ENCODE measurements at places on chromosomes 1 and 21.

DNA sequence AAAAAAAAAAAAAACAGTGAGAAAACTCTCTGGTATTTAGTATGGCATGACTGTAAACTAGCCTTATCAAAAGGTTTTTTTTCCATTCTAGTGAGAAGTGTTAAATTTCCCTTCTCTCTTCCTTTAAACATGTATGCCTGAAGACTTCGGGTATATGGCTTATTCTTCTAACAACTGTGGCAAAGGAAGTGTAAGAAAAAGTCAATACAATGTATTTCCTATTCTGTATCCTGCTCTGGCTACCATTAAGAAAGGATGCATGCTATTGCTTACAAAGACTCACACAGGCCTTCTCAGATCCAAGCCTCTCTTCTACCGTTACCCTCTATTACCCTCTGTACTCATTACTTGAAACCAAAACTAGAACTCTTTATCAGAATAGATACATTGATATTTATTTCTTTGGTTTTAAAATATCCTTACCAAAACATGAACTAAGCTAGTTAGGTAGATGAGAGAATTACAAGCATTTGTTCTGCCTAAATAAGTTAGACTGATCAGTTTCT, 8.4 kb downstream of the CEPT1 start:
- no peak for DNase-seq

DNA sequence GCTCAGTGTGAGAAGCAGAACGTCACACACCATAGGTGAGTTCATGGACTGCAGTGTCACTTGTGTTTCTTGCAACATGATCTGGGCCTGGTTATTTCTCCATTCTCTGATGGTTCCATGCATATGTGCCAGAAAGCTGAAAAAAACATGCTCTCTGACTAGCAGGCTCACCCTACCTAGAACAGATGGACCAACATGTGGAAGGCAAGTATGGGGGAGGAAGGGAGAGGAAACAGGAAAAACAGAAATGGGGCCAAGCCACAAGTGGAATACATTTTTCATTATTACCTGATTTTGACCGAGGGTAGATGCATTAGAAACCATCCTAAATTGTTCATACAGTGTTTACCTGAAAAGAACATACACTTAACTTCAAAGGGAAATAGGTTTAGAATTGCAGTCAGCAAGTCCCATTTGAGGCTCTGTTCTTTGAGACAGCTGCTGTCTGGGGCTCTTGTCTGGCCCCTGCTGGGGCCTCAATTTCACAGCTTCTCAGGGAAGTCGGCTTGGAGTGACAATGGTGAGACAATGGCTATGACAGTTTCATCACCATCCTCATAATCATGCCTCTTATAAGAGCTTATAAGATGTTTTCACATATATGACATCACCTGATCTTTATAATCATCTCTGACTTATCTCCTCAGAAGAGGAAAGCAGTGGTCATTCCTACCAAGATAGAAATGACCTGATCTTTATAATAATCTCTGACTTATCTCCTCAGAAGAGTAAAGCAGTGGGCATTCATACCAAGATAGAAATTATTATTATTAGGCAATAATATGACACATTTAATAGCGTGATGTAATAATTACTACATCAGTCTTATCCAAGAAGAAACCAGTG, 327.3 kb downstream of the SIPA1L2 start:
- DNase-seq, result no peak

- no peak for DNase-seq
Measured at GRCh38 chr1:156894001-156894400, 483 bp downstream of the PEAR1 start.

DNA sequence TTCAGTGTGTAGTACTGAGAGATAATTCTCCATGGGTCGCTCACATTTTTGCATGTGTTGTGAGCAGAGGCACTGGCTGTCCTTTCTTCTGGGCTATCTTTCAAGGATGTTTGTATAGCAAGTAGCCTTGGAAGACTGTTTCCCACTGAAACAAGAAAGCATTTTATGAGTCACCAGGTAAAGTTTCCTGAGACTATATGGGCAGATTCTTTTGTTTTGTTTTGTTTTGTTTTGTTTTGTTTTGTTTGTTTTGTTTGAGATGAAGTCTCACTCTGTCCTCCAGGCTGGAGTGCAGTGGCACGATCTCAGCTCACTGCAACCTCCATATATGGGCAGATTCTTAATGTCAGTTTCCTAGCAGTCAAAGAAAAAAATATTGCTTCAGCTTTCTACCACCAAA, 912.6 kb downstream of the TTLL7 start:
- no peak for DNase-seq

DNA sequence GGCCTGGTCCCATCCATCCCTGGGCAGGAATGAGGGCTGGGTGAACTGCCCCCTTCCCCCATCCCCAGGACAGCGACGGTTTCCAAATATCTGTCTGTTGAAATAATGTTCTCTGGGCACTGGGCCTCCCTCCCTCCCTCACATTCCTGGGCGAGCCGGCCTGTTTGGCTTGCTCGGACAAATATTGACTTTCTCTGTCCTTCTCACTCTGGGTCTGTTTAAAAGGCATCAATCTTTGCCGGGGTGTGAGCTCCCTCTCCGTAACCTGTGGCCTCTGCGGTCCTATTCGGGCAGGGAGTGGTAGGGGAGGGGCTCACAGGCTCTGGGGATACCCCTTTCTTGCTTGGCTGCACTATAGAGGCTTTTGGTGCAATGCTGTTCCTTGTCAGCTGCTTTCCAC, 40.2 kb downstream of the FOXD2 start:
- no peak for DNase-seq

DNA sequence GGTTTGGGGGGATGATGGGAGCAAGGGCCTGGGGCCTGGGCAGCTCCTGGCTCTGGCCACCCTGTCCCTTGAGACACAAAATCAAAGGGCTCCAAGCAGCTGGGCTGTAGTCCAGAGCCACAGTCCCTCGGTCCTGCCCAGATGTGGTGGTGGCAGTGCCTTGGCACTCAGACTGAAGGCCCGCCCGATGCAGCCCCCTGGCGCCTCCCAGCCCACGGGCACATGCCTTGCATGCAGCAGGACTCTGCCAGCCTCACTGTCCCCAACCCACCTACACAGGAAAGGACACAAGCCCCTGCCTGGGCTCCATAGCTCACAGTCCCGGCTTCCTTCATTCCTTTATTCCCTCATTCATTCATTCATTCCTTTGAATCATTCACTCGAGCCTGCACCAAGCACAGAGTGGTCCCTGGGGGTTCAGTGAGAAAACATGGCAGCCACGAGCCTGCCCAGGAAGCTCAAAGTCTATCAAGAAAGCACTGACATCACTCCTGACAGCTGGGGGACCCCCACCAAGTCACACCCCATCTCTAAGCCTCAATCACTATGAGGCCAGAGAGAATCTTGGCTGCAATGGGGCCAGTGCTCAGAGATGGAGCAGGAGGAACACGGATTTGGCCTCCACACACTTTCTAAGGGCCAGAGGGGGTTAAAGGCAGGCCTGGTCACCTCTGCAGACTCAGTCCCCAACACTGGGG, 5.8 kb downstream of the SDC3 start:
- no peak for DNase-seq

GRCh38 chr21:32147041-32147440, 131.8 kb downstream of the MIS18A start:
- DNase-seq, result no peak

GRCh38 chr1:3652548-3653285, 401 bp downstream of the TP73 start:
- DNase-seq, result no peak

- DNase-seq, result no peak
Measured at GRCh38 chr1:82564333-82564732, 763.6 kb downstream of the ADGRL2 start.

DNA sequence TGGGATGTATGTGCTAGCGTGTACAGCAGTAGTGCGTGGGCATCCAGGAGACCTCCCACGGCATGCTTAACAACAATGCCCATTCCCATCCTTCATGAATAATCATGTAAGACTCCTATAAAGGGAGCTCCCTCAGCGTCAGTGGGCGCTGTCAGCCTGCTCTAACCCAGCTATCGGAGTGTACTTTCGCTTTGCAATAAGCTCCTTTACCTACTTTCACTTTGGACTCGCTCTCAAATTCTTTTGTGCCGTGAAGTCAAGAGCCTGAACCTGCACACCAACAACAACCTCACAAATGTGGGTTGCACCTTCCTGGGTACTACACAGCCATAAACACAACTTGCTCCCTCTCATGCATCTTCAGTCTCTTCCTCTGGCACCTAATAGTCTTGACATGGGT, 114.8 kb upstream of the PAXBP1 start:
- peak; percentile 20 for DNase-seq

DNA sequence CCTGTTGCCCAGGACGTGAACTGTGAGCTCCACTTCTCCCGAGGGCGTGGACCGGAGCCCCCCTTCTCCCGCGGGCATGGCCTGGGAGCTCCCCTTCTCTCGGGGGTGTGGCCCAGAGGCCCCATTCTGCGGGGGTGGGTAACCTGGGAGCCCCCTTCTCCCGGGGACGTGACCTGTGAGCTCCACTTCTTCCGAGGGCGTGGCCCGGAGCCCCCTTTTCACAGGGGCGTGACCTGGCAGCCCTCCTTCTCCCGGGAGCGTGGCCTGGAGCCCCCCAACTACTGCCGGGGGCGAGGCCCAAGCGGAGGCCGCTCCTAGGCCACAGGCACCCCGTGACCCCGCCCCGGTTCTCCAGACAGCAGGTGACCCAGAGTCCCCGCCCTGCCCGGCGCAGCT, 320 bp downstream of the C1orf174 start:
- DNase-seq, result no peak

DNA sequence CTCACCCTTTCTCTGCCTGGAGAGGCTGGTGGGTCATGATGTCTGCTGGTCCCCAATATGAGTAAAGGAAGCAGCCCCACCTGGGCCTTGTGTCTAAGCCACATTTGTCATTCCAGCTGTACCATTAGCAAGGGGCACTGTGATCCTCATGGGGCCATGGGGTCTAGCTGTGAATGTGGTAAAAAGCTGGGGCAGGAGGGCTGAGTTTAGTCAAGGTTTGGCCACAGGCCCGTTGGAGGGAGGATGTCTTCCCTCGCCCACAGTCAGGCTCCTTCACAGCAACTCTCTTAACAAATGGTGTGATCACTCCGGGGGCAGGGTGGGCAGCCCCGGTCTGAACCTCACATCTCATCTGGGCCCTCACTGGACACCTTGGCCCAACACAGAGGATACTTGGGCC, 115.4 kb downstream of the DMRTB1 start:
- no peak for DNase-seq

GRCh38 chr1:209983953-209984352, 45.9 kb downstream of the SYT14 start:
- no peak for DNase-seq

DNA sequence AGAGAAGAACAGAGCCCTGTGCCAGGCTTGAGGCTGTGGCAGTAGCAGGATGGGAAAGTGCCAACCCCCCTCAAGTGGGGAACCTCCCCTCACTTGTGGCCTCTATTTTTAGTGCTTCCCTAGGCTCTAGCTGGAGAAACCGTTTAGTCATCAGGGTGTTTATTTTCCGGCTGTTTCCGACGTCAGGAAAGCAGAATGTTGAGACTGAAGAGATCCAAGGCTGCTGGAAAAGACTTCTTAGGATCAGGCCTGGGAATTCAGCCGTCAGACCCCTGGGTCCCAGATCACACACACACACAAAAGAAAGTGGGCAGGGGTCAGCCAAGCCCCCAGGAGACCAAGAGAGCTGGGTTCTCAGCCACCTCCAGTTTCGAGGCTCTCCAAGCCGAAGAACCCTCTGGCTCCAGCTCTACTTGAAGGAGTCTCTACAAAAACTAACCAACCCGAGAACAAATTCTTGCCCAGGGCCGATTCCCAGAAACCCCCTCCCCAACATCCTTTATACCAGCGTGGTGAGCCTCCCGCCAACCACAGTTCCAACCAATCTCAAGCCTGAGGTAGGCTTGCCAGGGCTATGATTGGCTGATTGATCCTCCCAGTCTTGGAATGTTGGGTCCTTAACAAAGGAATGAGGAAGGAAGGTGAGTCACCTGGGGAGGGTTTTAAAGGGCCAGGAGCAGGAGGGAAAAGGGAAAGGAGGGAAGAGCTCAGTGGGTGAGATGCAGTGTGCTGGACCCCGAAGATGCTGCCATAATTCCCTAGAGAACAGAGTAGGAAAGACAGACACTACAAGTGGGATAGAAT, 2.5 kb upstream of the MEF2D start:
- DNase-seq, result no peak

DNA sequence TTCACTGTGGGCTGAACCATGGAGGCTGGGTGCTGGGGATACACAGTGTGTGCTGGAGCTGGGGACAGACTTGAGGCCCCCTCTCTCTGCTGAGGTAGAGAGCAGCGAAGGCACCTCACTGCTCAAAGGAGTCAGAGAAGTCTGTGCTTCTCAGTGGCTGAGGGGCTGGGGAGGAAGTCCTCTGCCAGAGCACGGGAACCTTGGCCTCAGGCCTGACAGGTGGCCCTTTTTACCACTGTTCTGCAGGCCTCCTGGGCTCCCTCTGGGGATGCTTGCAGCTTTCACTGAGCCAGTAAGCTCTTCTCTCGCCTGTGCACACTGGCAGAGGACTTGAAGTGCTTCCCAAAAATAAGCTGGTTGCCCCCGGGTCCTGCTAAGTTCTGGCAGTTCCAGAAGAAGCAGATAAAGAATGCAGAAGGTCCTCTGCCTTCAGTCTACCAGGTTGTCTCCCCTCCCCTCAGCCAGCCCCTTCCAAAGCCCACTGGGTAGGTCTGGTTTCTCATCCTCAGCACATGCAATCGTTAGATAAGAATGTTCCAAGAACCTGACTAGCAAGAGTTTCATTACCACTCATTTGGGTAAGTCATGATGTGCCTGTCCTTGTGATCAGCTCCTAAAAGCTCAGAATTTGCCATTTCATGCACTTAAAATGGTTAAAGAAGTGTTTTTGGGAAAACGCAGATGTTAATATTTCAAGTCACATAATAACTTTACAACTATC, 53.9 kb downstream of the TENT5C start:
- DNase-seq, result no peak

DNA sequence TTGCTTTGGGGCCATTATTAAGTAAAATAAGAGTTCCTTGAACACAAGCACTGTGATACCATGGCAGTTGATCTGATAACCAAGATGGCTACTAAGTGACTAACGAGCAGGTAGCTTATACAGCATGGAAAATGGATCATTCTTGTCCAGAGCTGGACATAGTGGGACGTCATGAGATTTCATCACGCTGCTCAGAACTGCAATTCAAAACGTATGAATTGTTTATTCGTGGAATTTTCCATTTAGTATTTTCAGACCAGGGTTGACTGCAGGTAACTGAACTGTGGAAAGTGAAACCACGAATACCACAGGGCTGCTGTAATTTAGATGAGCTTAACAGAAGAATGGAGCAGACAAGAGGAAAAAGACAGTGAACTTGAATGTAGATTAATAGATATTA, 38.9 kb downstream of the CCDC18 start:
- no peak for DNase-seq

GRCh38 chr1:97441966-97442365, 478.9 kb downstream of the DPYD start:
- no peak for DNase-seq

DNA sequence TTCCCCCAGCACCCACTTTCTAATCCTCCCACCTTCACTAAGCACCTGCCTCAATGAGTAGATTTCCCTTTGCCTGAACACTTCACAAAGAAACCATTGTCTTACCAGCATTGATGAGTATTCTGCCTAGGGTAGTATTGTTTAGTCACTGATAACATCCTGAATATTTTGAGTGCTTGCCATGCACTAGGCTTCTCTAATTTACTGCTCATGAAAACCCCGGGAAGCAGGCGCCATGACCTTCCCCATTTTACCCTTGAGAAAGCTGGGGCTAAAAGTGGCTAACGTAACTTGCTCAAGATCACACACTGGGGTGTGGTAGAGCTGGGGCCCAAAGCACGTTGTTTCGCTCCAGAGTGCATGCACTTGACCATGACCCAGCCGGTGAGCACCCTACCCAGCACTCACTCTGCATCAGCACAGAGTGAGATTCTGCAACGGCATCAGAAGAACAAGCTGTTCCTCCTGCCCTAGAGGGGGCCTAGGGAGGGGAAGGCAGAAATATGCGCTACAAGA, 10.6 kb upstream of the F3 start:
- DNase-seq, result no peak
